Epithelial cell of alveolus of lung (primary cell): ENCODE measurements at places on chromosomes 1 and 21. TPM values are rescaled to one million over a fixed set of nuclear protein-coding genes. Genes with fewer than 3 reads are reported as not detected.

CRP gene
- not detected in 2 replicates for total RNA-seq

HES2 gene
- total RNA-seq, result 0.08 and 5.0 TPM in 2 replicates

HES5 gene
- not detected in 2 replicates for total RNA-seq

OPRD1 gene
- 0.16 TPM in 1 of 2 replicates, not detected in the other for total RNA-seq

VSIG8 gene
- total RNA-seq, result not detected in 2 replicates

S100A9 gene
- total RNA-seq, result not detected in 2 replicates

SHISA4 gene
- 23.3 and 38.6 TPM in 2 replicates for total RNA-seq

LRRC53 gene
- not detected in 2 replicates for total RNA-seq

TLR5 gene
- 0.08 and 0.13 TPM in 2 replicates for total RNA-seq

LINGO4 gene
- not detected in 2 replicates for total RNA-seq

TMEM81 gene
- 1.3 and 3.6 TPM in 2 replicates for total RNA-seq

SLC2A5 gene
- 0.64 and 1.8 TPM in 2 replicates for total RNA-seq

CASQ2 gene
- 1.5 TPM in 1 of 2 replicates, not detected in the other for total RNA-seq

NCF2 gene
- total RNA-seq, result 5.3 TPM in 1 of 2 replicates, not detected in the other

SPATA1 gene
- total RNA-seq, result under 0.01 and 0.78 TPM in 2 replicates

KHDC4 gene
- 11.5 and 57.6 TPM in 2 replicates for total RNA-seq

CAPN2 gene
- 69.7 and 187 TPM in 2 replicates for total RNA-seq

C4BPA gene
- not detected in 2 replicates for total RNA-seq

PRAMEF27 gene
- total RNA-seq, result not detected in 2 replicates

IL24 gene
- total RNA-seq, result 0.13 and 0.80 TPM in 2 replicates

TESK2 gene
- total RNA-seq, result 1.6 and 4.5 TPM in 2 replicates

CD84 gene
- total RNA-seq, result not detected in 2 replicates
